ENCODE measurements at places on chromosomes 5 and 9. TPM values are rescaled to one million over a fixed set of nuclear protein-coding genes. Genes with fewer than 3 reads are reported as not detected.

DNA sequence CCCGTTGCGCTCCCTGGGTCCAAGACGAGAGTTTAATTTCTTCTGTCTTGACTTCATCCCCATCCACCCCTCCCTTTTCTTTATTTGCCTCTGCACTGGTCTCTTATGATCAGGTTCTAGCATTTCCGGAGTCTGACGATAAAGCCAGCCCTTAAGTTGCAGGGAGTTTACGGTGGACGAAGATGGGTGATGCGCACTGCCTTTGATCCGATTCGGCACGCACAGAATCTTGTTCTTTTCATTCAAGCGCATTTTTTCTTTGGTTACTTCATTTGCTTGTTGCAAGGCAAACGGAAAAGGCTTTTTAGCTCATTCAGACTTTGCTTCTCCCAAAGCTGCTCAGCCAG is 488 bp upstream of the MCTP1 start:
- no peak for DNase-seq

- DNase-seq = no peak
Measured at GRCh38 chr9:126301196-126301595, 25.4 kb upstream of the MVB12B start.

- DNase-seq = no peak
Measured at GRCh38 chr9:122336189-122336588, 34.6 kb upstream of the PTGS1 start.

The C5orf34 gene
- 1.5 TPM for total RNA-seq

The ATP10B gene
- total RNA-seq = 16.1 TPM

GRCh38 chr9:116032683-116033440 is 120.7 kb upstream of the PAPPA start:
- DNase-seq = no peak

The CCL21 gene
- not detected for total RNA-seq

- no peak for DNase-seq
Measured at GRCh38 chr5:33067291-33067690, 356.2 kb downstream of the NPR3 start.

DNA sequence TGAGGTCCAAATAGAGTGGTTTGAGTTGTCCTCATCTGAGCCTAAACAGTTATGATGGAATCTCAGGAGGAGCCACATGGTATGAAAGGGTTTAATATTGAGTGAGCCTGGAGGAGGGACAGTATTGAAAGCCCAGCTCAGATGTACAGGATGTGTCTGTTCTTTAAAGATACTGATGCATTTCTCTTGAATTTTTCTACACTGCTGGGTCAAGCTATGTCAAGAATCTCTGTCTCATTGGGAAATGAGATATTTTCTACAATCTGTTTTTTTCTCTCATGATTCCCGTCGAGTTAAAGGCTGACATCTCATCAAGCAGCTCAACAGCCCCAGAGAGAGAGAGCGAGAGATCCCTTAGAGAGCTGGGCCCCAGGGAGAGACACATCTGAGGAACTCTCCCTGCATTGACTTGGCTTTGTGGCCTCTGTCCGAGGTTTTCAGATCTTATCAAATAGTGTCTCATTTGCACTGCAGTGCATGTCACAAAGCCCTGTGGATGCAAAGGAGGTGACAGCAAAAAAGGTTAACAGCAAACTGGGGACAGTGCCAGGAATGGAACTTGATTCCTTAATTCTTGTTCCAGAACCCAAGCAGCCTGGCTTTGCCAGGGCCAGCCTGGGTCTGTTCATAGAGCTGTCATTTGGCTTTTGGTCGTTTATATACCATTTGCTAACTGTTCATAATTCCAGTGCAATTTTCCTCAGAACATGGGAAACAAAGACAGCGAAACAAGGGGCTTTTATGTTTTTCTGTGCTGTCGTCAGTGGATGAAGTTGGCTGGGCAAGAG is 19.0 kb upstream of the ACTBL2 start:
- no peak for DNase-seq

DNA sequence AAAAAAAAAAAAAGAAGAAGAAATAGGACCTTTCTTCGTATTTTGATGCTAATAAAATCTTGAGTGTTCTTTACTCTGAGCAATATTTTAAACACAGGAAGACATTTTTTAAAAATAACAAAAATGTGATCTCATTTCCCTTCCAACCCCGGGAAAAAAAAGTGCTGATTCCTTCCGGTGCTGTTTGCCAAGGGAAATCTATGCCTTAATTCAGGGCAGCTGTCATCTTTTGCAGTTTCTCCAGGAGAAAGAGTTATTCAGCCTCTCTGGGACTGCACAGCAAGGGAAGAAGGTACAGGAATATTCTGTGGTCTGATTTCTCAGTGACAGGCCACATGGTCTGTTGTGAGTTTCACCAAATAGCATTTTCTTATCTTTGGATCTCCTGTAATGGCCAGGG is 291.9 kb upstream of the IRX1 start:
- DNase-seq = no peak

- no peak for DNase-seq
Measured at GRCh38 chr5:137303509-137303908, 195.6 kb downstream of the SPOCK1 start.

GRCh38 chr9:129860653-129861446 is 25.6 kb downstream of the USP20 start:
- DNase-seq = no peak

The PLGRKT gene
- 10.7 TPM for total RNA-seq

Measured in sciatic nerve (tissue), 2 donors.